ENCODE measurements at places on chromosomes 6 and 20. TPM values are rescaled to one million over a fixed set of nuclear protein-coding genes. Genes with fewer than 3 reads are reported as not detected.

The HLA-DQB2 gene
- total RNA-seq: 0.83 TPM

The C20orf144 gene
- 0.16 TPM for total RNA-seq

DNA sequence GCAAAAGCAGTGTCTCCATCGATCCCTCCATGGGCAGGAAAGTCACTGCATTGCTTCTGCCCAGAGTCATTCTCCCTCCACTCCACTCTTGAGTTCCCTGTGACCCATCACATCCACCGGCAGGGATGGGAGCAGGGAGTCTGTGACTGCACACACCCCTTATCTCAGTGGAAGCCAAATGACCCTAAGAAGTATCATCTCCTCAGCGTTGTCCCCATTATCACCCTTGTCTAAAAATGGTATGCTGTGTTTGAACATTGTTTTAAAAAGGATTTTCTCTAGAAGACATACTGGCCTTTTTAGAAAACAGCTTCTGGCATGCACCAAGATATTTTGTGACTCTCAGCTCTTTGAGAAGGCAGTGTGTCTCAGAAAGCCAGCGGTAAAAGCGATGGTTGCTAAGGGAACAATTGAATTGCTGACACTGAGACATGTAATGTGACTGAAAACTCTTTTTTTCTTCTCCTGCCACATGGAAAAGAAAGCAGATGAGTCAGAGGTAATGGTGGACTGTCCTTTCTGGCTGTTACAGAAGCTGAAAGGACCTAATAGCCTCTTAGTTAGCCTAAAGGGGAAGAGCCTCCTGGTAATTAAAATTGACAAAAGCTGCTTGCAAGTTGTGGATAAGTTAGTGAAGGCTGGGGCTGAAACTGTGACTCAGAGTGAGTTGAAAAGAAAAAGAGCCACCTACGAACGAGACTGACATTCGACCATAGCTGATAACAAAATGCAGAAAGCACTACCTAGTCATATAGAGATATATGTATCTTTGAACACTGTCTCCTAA, 120.5 kb downstream of the MAP3K7 start:
- no peak for DNase-seq
- H3K27me3 ChIP-seq: no peaks in the 10 kb centered on the region
- H3K4me3 ChIP-seq: no peak overlapping the region
- peaks cover 27% of the 10 kb centered on the region for H3K4me1 ChIP-seq
- H3K36me3 ChIP-seq: no peaks in the 10 kb centered on the region
- H3K27ac ChIP-seq: no peak overlapping the region

DNA sequence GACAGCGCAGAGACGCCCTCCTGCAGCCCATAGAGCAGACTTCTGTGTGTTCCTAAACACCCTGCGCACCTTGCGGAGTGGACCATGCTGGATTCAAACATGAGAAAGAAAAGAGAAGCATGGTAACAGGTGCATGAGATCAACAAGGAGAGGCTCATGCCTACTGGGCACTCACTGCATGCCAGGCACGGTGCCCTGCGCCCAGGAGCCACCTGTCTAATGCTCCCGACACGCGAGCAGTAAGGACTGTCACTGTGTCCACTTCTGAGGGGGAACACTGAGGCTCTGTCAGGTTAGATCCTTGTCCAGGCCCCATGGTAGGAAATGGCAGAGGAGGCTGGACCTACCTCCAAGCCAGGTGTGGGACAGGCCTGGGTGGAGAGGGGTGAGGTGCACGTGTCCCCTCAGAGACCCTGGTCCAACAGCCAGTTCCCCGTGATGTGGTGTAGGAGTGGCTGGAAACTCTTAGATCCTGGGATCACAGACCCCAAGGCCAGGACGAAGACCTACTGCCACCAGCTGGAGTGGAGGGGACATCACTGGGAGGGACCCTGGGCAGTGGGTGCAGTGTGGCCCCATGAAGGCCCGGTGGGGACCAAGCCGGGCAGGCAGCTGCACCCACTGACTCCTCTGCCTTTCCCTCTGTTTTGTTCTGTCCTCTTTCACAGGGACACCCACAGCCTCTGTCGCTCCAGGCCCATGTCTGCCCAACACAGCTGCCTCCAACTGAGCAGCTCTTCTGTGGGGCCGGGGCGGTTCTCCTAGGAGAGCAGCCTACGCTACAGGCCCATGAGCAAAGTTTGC, 29.5 kb downstream of the ZBP1 start:
- no peak for DNase-seq
- H3K27ac ChIP-seq: no peak overlapping the region
- no peaks in the 10 kb centered on the region for H3K4me1 ChIP-seq
- no peaks in the 10 kb centered on the region for H3K27me3 ChIP-seq

GRCh38 chr6:154234019-154234772, 122.4 kb downstream of the IPCEF1 start:
- peaks cover 80% of the 10 kb centered on the region for H3K4me1 ChIP-seq
- DNase-seq: no peak
- no peak overlapping the region for H3K27ac ChIP-seq
